ENCODE measurements at places on chromosomes 3 and 15.

DNA sequence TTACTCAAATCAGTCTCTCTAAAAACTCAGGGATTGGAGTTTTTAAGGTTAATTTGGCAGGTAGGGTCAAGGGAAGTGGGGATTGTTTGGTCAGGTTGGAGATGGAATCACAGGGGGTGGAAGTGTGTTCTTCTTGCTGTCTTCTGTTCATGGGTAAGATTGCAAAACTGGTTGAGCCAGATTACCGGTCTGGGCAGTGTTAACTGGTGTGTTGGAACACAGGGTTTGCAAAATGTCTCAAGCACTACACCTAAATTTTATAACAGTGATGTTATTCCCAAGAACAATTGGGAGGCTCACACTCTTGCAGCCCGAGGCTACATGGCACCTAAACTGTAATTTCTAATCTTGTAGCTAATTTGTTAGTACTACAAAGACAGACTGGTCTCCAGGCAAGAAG lies 425.4 kb downstream of the PLOD2 start:
- no peak for DNase-seq

DNA sequence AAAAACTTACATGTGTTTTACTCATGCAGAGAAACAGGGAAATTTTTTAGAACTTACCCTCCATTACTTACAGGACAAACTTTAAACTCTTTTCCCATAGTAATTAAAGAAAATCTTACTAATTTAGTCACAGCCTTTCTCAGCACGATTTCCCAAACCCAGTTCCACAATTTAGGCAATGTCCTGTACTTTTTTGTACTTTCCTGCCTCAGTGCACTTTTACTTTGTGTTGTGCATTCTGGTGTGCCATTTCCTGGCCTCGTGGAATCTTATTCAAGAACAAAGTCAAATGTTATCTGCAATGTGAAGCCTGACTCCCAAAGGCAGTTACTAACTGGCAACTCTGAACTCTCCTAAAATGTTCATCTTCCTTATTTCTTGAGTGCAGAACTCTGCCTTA lies 1.9 kb downstream of the SLC33A1 start:
- no peak for DNase-seq

DNA sequence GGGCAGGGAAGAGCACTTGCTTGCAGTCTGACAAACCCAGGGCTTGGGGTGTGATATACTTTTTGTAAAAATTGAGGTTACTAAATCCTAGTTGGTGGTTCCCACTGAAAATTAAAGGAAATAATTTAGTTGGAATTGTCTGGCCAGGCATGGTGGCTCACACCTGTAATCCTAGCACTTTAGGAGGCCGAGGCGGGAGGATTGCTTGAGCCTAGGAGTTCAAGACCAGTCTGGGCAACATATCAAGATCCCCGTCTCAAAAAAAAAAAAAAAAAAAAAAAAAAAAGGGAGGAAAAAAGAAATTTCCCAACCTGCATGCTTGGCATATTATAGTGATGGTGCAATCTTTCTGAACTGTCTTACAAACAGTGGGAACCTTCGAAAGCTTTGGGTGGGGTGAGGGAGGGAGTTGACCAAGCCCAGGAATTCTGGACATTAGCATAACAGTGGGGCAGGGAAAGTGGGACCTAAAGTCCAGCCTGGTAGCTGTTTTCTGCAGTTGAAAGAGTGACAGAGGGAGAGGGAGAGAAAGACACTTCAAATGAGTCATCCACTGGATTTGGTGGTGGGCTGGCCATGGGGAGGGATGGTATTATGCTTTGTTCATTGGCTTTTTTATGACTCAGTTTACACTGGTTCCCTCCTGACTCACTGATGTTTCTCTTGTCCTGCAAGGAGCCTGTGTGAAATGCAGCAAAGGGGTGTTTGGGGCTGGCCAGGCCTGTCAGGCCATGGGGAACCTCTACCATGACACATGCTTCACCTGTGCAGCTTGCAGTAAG lies 41.1 kb downstream of the LIMD1 start:
- no peak for DNase-seq

DNA sequence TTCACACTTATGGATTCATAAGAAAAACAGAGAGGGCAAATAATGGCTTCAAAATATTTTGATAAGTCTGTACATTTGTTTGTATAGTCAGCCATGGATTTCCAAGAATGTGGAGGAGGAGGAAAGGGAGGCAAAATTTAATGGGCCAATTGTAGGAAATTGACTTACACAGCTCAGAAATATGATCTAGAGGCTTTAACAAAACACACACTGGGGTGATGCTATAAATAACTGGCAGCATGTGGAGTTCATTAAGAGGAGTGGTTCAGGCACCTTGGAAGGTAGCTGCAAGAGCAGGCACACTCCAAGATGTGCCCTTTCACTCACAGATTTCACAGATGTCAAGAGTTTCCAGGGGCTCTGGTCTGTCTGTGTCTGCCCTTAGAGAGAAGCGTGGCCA lies 193.4 kb upstream of the RASGRP1 start:
- DNase-seq: no peak

GRCh38 chr3:21524133-21524532 lies 226.9 kb downstream of the ZNF385D start:
- no peak for DNase-seq

DNA sequence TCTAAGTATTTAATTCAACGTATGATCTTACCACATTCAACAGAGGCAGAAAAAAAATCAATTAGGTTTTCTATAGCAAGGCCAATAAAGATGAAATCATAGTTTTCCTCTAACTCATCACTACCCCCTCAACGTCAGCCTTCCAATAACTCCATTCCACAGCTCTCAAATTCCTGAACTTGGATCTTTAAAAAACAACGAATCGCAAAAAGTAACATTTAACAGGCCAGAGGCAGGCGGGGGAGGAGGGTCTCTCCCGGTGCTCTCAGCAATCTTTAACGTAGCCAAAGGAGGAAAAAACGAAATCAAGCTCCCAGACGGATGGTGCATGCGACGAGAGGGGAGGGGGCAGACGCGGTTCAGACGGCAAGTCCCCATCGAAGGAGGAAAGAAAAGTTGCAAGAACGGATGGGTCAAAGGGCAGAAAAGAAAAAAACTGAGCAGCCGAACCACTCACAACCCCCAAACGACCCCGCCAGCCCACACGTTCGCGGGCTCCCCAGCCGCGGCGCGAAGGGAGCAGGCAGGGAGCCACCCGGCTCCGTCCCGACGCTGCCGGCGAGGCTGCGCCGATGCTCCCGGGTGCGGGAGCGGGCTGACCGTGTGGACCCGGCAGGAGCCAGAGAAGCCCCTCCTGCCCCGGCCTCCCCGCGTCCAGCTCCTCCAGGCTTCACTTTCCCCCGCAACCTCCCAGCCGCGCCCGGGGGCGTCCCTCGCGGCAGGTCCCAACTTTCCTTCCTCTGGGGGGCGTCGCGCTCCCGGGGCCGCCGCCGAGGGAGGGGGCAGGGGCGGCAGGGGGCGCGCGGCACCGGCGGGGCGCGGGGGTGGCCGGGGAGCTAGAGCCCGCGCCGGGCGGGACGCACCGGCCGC lies 703 bp downstream of the PEAK1 start:
- DNase-seq: no peak

- DNase-seq: no peak
Measured at GRCh38 chr15:81182756-81183438, 13.8 kb upstream of the IL16 start.

DNA sequence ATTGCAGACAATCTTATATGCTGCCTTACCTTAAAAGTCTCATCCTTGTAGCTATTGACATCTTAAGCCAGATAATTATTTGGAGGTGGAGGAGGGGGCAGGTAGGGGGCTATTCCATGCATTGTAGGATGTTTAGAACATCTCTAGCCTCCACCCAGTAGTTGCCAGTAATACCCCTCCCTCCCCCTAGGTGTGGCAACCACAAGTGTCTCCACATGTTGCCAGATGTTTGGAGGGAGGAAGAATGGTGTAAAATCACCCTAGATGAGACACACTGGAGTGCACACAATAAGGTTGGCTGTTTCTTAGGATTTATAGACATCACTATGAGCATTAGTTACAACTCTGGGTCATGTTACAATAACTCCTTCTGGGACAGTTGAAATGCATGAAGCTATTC lies 27.4 kb downstream of the GORASP1 start:
- no peak for DNase-seq

- DNase-seq: no peak
Measured at GRCh38 chr3:136690599-136690998, 61.6 kb downstream of the STAG1 start.

DNA sequence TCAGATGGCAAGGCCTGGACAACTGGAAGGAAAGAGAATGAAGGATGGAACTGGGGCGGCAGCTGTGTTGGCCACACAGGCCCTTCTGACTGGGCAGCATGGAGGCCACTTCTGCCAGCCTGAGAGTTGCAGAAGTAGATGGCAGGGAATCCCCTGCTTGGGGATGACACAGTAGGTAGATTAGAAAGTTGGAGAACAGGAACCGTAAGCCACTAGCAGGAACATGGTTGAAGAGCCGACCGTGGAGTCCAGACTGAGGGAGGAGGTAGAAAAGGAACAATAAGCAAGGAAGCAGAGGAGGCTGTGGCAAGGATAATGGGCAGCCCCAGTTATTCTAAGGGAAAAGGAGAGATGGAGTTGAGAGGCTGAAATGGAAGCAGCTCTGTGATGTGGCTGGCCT lies 26.4 kb upstream of the ZNF774 start:
- no peak for DNase-seq

DNA sequence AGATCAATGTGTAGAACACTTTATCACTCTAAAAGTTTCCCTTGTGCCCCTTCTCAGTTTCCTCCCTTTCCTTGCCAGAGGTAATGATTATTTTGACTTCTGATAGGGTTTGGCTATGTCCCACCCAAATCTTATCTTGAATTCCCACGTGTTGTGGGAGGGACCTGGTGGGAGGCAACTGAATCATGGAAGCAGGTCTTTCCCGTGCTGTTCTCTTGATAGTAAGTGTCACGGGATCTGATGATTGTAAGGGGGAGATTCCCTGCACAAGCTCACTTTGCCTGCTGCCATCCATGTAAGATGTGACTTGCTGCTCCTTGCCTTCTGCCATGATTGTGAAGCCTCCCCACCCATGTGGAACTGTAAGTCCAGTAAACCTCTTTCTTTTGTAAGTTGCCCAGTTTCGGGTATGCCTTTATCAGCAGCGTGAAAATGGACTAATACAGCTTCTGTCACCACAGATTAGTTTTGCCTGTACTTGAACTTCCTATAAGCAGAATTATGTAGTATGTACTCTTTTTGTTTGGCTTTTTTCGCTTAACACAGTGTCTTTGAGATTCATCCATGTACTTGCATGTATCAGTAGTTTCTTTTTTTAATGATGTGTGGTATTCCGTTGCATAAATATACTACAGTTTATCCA lies 7.2 kb downstream of the FEM1B start:
- DNase-seq: no peak

DNA sequence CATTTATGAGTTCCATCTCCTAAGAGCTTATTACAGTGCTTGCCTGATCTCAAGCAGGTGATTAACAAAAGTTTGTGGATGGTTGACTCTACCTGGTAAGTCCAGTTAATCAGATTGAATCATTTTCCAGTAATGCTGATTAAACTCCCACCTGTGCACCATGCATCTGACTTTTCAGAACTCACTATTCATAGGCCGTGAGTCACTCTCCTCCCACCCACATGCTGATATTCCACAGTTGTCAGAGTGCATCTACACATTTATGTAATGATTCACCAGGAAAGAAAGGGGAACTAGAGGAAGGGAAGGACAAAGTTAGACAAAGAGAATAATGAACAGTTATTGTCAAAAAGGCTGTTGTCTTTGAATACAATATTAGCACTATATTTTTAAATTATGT lies 106.2 kb upstream of the UBE3A start:
- DNase-seq: no peak

DNA sequence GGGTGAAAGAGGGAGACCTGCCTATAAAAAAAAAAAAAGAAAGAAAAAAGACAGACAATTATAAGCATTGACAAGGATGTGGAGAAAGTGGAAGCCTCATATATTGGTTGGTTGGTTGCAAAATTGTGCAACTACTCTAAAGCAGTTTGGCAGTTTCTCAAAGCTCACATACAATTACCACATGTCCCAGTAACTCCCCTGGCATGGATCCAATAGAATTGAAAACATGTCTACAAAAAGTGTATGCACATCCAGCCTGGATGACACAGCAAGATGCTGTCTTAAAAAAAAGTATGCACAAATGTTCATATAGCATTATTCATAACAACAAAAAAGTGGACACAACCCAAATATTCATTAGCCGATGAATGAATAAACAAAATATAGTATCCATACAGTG lies 19.5 kb downstream of the SETMAR start:
- no peak for DNase-seq

- no peak for DNase-seq
Measured at GRCh38 chr15:58932710-58933280, 684 bp downstream of the SLTM start.

DNA sequence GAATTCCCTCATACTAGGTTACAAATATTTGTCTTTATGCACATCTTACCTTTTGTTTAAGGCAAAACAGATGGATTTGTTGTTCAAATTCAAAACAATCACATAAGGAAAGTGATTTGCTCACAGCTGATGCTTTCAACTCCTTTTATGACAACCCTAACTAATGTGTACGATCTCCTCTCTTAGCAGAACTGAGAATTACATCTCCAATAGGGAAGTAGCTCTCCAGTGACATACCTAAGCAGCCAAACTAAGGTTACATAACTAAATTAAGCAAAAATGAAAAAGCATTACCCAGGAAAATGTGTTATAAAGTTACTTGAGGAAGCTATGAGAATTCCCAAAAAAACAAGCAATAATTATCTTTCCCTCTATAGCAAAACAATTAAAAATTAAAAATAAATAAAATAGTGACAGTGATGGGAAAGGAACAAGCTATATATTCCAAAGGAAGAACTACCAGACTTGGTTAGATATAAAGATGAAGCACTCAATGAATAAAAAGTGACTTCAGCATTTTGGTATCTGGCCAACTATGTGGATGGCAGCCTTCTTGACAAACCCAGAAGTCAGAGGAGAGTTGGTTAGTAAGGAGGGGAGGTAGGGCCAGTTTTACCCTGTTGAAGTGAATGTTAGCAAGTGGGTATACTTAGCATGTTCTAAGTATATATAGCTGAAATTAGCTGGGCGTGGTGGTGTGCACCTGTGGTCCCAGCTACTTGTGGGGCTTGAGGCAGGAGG lies 32.4 kb downstream of the PEAK1 start:
- no peak for DNase-seq

DNA sequence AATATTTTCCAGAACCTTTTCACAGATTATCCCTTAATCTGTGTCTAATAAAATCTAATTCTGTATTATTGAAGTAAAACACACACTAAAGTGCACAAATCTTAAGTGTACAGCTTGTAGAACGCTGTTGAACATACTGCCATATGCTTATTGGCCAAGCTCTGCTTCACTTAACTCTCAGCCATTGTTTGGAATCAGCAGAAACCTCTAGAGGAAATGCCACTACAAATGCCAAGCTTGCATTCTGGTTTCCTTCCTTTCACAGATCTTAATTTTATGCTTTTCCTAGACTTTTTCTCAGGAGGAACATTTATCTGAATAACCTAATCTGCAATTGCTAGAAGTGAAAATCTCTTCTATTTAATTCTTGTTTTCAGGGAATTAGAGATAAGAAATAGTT lies 10.1 kb downstream of the MNS1 start:
- DNase-seq: no peak

DNA sequence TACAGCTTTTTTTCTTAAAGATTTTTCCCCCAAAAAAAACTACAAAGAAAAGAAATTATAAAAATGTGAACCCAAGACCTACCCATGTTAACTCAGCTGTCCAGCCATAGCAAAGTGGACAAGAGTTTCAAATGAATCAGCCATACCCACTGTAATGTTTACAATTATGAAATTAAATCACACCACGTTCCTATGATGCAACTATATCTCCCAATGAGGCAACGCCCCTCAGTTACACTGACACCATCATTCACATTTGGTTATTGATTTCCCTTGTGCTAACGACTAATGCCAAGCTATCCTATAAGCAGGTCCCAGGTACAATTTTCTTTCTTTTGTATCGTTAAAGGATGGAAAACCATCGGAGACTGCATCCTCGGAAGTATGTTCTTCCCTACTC lies 115.1 kb upstream of the ICE2 start:
- no peak for DNase-seq
